Right kidney (tissue), 9 donors: ENCODE measurements at places on chromosomes 1 and 21.

DNA sequence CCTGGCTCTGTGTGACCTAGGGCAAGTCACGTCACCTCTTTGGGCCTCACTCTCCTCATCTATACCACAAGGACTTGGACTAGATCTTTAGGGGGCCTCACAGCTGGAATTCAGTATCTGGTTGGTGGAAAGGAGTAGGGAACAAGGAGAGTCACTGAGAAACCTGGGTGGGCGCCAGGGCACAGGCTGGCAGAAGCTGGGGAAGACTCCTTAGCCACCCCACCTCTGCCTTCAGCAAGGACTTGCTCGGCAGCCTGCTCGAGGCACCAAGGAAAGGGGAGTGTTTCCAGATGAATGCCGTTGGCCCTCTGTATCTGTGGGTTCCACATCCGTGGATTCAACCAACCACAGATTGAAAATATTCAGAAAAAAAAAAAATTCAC lies 1.2 kb upstream of the OPTC start:
- DNase-seq = no peak

- no peak for DNase-seq
Measured at GRCh38 chr1:36279110-36279788, 26.9 kb upstream of the SH3D21 start.

GRCh38 chr1:1858382-1859086 lies 32.4 kb downstream of the GNB1 start:
- DNase-seq = no peak

DNA sequence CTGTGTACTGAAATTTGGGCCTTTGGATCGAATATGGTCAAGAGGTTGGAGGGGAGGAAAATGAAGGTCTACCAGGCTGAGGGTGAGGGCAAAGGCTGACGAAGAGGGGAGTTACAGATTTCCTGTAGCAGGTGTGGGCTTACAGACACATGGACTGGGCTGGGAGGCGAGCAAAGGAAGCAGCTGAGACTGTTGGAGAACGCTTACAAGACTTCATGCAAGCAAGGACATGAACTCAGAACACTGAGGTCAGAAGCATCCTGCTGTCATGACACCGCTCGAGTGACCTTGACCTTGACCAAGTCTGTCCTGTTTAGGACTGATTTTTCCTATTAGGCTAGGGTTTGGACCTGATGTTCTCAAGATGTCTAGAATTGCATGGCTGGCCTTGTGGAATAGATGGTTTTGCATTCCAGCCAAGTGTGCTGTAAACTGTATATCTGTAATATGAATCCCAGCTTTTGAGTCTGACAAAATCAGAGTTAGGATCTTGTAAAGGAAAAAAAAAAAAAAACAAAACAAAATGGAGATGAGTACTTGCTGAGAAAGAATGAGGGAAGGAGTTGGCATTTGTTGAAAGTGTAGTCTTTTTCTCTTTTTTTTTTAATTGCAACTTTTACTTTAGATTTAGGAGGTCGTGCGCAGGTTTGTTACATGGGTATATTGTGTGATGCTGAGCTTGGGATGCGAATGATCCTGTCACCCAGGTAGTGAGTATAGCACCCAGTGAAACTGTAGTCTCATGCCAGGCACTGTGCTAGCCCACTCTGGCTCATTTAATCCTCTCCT lies 5.8 kb downstream of the ELF3 start:
- DNase-seq = no peak

DNA sequence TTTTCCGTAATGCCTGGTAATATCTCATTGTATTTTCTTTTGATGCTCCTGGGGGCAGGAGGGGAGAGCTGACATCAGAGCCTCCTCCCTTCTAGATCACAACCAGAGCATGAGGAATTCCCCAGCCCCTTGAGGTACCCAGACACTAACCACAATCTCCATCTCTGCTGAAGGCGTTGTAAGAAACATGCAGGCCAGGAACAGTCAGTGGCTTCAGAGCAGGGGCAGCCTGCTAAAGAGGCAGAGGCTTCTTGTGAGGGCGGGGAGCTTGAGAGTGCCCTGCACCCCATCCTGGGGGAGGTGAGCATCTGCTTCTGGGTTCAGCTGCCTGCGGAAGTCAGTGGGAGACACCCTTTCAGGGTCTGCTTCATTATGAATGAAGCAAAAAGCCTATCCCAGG lies 19.0 kb downstream of the MAPKAPK2 start:
- DNase-seq = no peak

GRCh38 chr21:35225573-35225972 lies 176.5 kb upstream of the RUNX1 start:
- DNase-seq = no peak
